ENCODE measurements at places on chromosomes 2 and 18. TPM values are rescaled to one million over a fixed set of nuclear protein-coding genes. Genes with fewer than 3 reads are reported as not detected.

CTAGE1 gene
- 1.3 TPM for total RNA-seq

ADD2 gene
- not detected for total RNA-seq

GRCh38 chr18:31983976-31984375, 34.6 kb upstream of the RNF125 start:
- no peak for DNase-seq

DNA sequence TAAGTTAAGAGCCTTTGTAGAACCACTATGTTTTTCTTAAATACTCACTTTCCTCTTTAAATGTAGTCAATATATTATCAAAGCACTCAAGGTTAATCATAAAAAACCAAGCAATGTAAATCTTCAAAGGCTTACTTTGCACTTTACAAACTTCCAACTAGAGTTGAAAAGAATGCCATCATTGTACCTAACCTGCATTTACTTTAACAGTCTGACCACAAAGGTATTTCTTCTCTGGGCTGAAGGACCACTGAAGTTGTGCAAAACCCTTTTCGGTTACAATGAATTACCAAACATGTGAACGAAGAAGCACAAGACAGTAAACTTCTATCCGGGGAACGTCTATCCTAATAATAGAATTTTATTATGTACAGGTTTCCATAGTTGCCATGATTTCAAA, 3.0 kb downstream of the HNRNPLL start:
- DNase-seq: no peak

DNA sequence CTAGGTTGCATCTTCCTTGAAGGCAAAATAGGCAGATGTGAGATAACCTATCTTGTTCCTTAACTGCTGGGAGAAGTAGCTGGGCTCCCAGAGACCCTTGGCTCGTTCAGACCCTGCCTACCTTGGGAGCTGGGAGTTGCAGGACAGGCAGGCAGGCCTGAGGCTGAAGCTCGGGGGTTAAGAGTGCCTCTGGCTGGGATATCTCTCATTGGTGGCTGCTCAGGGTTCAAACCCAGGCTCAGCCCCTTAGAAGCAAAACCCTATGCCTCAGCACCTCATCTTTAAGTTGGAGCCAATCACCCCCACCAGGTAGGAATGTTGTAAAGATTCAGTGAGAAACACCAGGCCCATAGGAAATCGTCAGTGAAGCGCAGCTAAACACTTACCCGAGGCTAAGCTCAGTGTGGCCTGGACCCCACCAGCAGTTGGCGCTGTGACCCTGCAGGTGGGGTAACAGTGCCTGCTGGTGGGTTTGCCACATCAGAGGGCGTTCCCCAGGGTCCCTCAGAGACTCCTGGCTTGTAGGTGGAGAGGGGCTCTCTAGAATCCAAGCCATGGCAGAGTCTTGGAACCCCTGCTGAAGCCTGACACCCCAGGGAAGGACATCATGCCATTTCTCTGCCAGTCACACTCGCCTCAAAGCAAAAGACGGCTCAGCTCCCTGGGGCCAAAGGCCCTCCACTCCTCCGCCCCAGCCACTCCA, 54.6 kb upstream of the GPR17 start:
- DNase-seq: peak; percentile 61

- DNase-seq: no peak
These were observed 425.8 kb upstream of the SYT4 start for GRCh38 chr18:43703050-43703449.

- no peak for DNase-seq
These were observed 13.5 kb downstream of the PASK start for GRCh38 chr2:241135737-241136136.

UGT1A10 gene
- total RNA-seq: not detected

DNA sequence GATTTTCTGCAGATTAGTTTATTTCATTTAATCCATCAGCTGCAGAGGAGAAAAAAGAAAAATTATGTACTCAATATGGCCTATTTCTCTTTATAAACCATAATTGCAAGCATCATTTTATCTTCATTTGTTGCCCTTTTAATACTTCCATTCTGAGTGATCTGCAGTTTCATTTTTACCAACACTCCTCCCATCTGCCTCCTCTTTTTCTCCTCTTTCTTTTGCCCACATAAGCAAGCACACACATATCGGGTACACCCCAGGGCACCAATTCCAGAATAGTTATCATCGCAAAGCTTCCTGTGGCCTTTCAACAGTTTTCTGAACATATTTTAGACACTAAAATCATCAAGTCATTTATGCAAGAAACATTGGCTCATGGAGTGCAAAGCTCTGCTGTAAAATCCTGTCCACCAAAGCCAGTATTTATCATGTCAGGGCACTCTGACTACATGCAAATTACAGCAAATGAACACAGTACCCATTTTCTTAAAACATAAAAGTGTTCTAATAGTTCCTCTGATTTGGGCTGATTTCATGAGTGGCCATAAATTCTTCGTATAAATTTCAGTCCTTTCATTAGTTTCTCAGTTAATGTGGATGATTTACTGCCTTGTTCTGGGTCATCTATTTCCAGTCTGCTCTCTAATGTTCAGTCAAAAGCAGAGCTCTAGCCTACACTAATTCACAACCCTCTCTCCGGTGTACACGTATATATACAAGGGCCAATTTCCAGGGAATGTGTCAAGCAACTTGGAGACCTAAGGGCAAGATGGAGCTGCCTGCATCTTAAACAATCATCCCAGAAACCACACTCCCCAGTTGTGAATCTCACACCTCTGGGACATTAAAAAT, 281.3 kb downstream of the STK39 start:
- DNase-seq: no peak

AGXT gene
- 0.10 TPM for total RNA-seq

- DNase-seq: no peak
These were observed 102.1 kb upstream of the PGAP1 start for GRCh38 chr2:197028633-197029032.

DNA sequence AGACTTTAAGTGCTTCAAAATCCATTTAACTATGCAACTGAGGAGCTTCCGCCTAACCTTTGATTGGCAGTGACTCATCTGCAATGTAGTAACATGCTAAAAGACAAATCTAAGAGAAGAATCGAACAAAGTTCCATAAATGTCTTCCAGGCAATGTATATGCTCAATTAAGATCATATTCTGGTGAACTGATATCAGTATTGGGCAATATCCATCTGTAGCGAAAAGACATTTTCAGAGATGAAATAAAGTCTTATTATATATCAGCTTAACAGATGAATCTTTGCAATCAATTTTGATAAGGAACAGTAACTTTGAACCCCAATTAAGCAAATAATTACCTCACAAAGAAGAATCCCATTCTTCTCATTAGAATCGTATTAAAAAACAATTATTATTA, 11.6 kb downstream of the ZC3H8 start:
- no peak for DNase-seq

- no peak for DNase-seq
These were observed 84.8 kb downstream of the ACTR3 start for GRCh38 chr2:113974727-113975126.

GRCh38 chr18:34544930-34545329, 165.2 kb upstream of the DTNA start:
- no peak for DNase-seq

DNA sequence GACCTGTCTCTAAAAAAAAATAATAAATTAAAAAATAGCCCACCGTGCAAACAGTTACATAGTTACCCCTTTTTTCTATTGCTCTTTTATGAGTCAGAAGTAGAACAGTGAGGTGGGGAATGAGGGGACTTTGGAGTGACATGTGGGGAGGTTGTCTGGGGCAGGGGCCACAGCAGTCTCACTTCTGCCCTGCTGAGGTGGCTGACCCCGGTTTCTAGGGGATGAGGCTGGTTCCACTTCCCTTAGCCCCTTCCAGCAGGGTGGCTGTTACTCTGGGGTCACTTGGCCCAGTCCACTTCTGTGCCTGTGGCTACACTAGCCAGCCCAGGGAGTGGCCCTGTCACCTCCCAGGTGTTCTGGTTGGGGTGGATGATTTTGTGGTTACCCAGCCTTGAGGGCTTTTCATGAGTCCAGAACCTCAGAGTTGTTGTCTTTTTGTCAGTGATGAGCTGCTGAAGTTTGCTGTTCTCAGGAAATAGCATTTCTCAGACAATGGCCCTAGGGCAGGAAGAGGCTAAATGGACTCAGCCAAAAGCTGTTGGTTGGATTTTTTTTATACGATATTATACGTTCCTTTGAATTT, 28.0 kb upstream of the SCLY start:
- no peak for DNase-seq

DNA sequence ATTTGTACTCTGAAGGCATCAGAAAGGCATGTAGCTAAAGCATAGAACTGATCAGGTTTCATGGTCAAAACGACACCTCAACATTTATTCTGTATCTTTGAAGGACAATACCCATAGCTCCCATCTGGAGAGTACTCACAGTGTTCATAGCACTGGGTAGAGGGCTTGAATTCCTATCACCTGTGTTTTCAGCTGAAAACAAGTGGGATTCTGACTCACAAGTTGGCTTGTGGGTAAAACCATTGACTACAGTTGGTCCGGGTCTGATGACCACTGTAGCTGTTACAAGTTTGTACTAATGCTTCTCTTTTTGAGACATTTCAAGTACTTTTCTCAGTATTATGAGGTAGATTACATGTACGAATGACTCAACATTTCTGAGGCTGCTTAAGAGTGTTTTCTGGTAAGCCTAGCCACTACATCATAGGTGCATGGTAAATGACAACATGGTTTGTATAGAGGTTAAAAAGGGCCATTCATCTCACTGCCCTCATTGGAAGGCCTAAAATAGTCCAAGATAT, 68.6 kb upstream of the PELI1 start:
- DNase-seq: peak; percentile 25

DNA sequence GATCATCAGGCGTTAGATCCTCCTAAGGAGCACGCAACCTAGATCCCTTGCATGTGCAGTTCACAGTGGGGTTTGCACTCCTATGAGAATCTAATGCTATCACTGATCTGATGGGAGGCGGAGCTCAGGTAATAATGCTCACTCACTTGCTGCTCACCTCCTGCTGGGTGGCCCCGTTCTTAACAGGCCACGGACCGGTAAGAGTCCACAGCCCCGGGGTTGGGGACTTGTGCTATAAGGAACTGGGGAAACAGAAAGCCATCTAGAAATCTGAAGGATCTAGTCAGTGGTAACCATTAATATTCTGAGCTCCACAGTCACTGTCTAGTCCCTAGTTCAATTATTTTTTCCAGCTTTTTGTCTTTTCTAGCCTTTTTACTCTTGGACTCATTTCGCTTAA, 44.7 kb upstream of the GAREM2 start:
- no peak for DNase-seq

MAPRE3 gene
- total RNA-seq: 1.6 TPM

DNA sequence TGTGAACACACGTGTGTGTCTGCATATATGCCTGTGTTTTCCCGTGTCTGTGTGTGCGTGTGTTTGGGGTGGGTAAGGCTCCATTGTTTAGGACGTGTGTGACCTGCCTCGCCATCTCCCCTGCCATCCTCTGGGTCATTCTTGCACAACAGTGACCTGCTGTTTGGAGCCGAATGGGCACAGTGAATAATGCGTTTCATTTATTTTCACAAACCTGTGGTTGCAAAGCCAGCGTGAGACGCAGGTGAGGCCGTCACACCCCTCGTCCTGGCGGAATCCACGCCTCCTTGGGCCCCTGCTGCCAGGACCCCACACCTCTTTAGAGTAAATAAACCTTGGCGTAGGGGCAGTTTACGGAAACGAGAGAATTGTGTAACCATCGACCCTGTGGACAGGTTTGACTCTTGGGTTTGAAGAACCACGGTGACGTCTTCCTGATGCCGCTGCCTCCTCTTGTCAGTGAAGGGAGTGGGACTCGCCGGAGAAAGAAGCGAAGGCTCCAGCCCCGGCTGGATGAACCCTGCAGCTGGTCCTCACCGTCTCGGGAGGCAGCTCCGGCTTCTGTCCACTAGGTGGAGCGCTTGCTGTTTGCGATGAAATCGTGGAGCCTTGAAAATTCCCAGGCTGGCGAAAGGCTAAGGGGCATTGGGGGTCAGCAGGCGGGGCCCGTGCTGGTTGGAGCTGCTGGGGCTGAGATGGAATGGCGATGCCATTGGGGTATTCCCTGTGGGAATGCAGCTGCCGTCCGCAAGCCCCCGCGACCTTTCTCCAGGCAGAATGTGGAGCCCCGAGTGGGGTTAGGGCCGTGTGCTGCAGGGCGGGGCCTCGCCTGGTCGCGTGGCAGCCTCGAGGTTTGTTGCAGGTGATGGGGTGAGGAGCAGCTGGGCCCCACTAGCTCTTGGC, 81.1 kb downstream of the RTP5 start:
- DNase-seq: peak; percentile 57

GRCh38 chr2:203808046-203808750, 59.4 kb upstream of the CTLA4 start:
- peak; percentile 97 for DNase-seq

GRCh38 chr2:11343368-11343649, 1.1 kb downstream of the ROCK2 start:
- DNase-seq: no peak

EPAS1 gene
- 12.3 TPM for total RNA-seq

GRCh38 chr2:166901336-166901735, 13.1 kb downstream of the XIRP2 start:
- no peak for DNase-seq

ANKRD62 gene
- not detected for total RNA-seq

GRCh38 chr2:12657560-12657959, 59.2 kb upstream of the TRIB2 start:
- DNase-seq: no peak

- DNase-seq: no peak
These were observed 114.1 kb downstream of the NDUFA10 start for GRCh38 chr2:239910851-239911640.

DNA sequence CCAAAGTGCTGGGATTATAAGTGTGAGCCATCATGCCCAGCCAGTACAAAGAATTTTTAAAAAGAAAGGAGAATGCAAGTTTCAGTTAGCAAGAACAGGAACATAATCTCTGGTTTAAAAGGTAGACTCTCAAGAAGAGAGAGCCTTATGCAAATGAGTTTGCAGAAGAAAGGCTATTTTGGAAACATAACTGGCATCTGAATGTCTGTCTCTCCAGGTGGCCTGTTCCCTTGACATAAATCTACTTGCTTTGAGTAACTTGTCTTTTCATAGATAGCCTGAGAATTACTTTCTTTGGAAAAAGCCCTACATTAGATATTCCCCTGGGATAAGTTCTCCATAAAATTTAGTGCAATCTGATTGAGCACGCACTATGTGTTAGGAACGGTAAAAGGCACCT, 109.6 kb downstream of the ICOS start:
- no peak for DNase-seq

MYO7B gene
- total RNA-seq: 11.3 TPM

GRCh38 chr2:168478206-168478605, 22.1 kb downstream of the CERS6 start:
- DNase-seq: no peak

VPS54 gene
- 25.2 TPM for total RNA-seq

SCN3A gene
- total RNA-seq: 0.36 TPM

WNT6 gene
- 4.2 TPM for total RNA-seq

- no peak for DNase-seq
These were observed 64.7 kb downstream of the DTNB start for GRCh38 chr2:25608718-25609117.

DNA sequence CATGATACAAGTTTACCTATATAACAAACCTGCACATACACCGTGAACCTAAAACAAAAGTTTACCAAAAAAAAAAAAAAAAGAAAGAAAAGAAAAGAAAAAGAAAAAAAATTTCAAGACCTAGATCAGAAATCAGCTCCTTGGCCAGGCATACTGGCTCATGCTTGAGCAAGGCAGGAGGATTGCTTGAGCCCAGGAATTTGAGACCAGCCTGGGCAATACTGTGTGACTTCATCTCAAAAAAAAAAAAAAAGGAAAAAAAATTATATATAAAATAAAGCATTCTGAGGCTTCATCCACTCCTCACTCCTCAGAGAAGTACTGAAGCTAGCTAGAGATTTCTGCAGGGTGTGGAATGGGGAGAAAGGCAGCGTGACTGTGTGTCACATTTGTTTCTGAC, 11.8 kb upstream of the PROC start:
- no peak for DNase-seq

LAMA1 gene
- 0.98 TPM for total RNA-seq

DRC1 gene
- 0.24 TPM for total RNA-seq
